Kidney (tissue), 22 donors: ENCODE measurements at places on chromosomes 7 and 10. TPM values are rescaled to one million over a fixed set of nuclear protein-coding genes. Genes with fewer than 3 reads are reported as not detected.
A peak's percentile ranks its signal among the peaks of the same experiment; 100 is the strongest.

OR6V1 gene
- total RNA-seq: not detected

SRI gene
- total RNA-seq: 141 TPM

SUGCT gene
- 7.6 TPM for total RNA-seq

PTPRN2 gene
- total RNA-seq: 4.8 TPM

SPDYE5 gene
- total RNA-seq: not detected

- no peak for DNase-seq
These were observed 9.7 kb upstream of the SLC16A9 start for GRCh38 chr10:59719374-59719773.

DNA sequence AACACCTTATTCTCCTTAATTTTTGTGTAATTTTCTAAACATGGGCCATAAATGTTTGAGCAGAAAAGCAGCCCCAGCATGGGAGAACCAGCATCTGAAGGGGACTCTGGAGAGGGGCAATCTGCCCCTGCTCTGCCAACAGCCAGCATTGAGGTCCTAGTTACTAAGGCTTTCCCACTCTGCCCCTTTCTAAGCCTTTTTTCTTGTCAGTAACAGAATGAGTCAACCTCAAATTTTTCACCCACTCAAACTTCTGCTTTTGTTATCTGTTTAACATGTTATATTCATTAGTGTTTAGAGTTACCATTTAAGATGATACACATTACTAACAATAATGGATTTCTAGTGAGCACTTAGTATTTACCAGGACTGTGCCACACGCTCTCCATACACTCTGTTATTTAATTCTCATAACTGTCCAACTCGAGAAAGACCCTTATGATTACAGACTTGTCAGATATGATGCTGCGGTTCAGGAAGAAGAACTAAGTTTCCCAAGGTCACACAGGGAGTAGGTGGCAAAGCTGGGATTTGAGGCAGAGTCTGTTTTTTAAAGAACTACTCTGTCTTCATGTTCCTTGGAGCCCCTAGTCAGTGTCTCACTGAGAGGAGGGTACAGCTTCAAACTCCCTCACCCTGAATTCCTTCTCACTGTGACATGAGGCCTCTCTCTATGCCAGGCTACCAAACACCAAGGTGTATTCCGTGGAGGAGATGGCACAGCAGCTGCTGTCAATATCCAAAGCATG lies 19.9 kb upstream of the GPAM start:
- DNase-seq: no peak

DNA sequence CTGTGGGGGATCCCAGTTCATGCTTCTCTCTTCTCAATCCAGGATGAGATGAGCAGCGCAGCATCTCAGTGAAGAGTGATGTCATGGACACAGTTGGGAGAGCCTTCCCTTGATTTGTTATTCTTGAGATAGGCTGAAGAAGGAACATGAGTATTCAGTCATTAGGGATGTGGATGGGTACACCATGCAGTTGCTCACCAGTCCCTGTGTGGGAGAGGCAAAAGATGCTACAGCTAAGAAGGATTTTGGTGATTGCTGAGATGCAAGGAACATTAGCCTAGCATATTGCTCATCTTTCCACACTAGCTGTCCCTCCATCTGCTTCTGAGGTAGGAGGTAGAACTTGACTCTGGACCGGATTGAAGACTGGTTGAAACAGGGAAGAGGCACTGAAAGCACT lies 179.6 kb downstream of the GALNT17 start:
- DNase-seq: no peak

DNA sequence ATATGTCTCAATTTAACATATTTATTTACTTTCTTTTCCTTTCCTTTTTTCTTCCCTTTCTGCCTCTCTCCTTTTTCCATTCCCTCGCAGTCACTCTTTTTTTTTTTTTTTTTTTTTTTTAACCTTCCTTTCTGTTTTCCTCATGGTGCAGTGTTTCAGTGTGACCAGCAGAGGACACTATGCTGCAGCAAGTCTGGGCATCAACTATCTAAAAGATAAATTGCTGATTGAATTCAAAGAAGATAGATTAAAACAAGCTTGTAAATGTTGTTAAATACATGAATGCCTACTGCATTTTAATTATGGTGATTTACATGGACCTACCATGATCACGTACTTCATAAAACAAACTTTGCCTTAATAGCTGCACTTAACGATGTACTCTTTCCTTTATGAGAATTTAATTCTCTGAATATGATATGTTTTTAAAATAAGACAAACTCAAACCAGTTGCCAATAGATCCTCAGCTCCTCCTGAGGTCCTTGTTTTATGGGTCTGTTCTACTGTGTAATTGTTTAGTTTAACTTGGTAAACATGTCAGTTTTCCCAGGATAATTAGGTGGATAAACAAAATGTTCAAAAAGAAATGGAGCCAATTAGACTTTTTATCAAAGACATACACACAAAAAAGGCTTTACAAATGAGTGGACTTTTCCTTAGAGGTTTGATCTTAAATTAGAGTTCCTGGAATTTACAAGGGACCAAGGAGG lies 101.0 kb upstream of the AGR3 start:
- DNase-seq: no peak

GRCh38 chr10:9877978-9878377 lies 1139.7 kb upstream of the CELF2 start:
- no peak for DNase-seq

DNA sequence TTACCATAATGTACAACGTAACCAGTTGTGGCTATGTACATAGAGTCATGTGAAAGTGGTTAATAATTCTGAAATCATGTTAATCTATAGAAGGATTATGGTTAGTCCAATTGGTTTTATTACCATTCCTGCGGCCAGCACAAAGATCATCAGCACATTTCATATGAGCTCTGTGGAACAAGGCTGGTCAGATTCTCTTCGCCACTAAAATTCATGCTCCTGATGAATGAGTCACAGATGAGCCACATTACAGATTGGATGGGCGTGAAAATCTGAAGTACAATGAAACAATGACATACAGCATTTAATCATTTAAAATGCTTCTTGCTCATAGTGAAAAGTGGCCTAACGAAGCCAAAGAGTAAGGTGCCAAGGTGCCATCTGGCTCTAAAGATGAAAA lies 716.2 kb upstream of the PHF14 start:
- no peak for DNase-seq

GRCh38 chr10:71253981-71254818 lies 41.8 kb downstream of the UNC5B start:
- DNase-seq: no peak

DNA sequence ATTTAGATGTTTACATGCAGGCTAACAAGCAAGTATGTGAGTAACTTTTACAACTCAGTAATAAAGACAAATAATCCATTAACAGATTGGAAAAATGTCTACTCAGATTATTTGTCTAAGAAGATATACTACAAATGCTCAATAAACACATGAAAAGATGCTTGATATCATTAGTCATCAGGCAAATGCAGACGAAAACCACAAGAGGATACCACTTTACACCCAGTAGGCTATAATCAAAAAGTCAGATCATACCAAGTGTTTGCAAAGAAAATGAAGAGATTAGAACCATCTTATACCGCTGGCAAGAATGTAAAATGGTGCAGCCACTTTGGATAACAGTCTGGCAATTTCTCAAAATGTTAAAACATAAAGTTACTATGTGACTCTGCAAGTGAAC lies 84.1 kb downstream of the MALSU1 start:
- DNase-seq: no peak

DNA sequence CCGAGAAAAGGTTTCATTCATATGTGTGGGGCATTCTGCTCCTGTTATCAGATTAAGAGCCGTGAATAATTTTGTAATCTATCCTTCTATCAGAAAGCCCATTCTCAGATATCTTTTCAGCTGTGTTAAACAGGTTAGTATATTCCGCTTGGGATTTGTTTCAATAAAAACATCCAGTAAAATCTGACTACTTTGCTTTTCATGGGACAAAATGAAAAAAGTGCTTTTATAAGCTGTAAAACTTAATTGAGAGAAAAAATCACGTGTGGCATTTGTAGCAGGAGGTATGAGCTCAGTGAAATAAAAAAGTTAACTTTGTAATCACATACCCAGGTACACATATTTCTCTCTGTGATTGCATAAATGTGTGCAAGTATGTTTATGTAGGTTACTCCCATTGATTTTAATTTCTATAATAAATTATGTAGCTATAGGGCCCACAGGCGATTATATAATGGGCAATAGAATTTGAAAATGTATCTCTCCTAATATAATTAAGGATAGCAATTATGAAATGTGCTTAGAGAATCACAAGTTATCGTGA lies 3.9 kb downstream of the MET start:
- DNase-seq: no peak

DNA sequence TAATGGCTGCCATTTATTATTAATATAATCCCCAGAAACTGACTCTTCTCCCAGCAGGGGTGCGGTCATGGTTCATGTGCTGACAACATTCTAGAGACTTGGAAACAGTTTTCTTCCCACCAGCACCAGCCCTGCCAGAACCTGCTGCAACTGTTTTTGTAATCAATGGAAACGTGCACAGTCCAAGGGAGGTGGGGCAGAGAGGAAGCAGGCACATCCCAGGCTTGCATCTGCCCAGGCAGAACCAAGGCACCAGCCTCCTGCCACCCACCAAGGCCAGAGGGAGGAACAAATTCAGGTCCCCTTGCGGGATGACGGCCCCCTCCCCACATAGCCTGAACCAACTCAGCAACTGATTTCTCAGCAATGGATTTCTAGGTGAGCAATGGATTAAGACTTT lies 119.0 kb downstream of the OAT start:
- no peak for DNase-seq

- DNase-seq: no peak
These were observed 216.6 kb downstream of the AGMO start for GRCh38 chr7:15345216-15345615.

DNA sequence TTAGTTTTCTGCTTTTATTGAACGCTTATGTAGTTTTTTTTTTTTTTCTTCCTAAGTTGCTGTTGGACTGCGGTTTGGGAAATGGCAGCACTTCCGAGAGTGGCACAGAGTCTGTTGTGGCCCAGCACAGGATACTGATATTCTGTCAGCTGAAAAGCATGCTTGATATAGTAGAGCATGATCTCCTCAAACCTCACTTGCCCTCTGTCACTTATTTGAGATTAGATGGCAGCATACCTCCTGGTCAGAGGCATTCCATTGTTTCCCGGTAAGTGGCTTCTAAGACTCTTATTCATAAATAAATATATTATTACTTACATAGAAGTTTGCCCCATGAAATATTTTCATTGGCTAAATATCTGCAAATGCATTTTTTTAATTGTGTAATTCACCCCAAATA lies 101.1 kb downstream of the BTAF1 start:
- no peak for DNase-seq

DNA sequence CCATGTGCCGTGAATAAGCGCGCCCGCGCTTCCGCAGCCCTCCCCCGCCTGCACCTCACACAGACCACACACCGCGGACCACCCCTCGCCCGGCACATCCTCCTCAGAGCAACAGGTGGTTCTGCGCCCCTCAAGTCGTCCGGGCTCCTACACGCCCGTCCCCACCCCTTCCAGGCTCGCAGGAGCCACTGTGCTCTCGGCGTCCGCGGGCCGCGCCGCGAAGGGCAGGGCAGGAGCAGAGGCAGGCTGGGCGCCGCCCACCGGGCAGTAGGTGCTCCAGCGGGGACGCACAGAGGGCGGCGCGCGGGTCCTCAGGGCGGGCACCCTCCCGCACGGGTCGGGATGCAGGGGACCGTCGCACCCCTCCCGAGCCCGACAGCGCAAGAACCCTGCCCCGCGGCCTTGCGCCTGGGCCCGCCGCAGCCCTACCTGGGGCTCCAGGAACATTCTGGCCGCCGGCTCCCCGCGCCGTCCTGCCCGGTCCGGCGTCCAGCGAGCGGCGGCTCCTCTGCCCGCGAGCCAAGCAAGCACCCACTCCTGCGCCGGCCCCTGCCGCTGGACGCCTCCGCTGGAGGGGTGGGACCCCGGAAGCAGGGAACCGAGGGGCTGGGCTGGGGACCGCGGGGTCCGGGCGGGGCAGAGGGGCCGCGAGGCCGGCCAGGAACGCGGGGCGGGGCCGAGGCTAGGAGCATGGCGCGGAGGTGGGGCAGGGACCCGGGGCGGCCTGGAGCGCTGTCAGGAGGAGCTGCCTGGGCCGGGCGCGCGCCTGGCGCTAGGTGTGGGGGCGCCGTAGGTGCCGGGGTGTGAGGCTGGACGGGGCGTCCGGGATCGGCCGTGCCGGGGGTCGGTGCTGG lies 37.4 kb downstream of the RASGEF1A start:
- peak; percentile 35 for DNase-seq

- no peak for DNase-seq
These were observed 204.1 kb downstream of the JAZF1 start for GRCh38 chr7:27976531-27976930.

- no peak for DNase-seq
These were observed 495.3 kb downstream of the LRMDA start for GRCh38 chr10:75926763-75927162.

GRCh38 chr7:94698275-94698674 lies 42.3 kb upstream of the SGCE start:
- peak; percentile 75 for DNase-seq
